ENCODE measurements at places on chromosomes 16 and 17.

DNA sequence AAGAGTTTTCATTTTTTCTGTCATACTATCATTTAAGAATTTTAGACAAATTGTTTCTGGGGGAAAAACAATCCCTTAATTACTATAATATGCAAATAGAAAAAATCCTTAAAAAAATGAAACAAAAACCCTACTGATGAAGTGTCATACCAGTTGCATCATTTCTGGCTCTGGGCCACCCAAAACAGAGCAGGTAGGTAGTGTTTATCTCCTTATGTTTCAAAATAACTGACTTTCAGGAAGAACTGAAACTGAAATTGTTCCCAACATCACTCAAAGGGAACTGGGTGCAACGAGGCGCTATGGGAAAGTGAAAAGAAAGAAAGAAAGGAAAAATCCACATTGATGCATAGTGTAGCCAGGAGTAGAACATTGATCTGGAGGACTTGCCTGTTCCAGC is 653.1 kb upstream of the SOX9 start:
- DNase-seq = no peak

- DNase-seq = no peak
Measured at GRCh38 chr17:57699751-57700219, 45.3 kb downstream of the CCDC182 start.

DNA sequence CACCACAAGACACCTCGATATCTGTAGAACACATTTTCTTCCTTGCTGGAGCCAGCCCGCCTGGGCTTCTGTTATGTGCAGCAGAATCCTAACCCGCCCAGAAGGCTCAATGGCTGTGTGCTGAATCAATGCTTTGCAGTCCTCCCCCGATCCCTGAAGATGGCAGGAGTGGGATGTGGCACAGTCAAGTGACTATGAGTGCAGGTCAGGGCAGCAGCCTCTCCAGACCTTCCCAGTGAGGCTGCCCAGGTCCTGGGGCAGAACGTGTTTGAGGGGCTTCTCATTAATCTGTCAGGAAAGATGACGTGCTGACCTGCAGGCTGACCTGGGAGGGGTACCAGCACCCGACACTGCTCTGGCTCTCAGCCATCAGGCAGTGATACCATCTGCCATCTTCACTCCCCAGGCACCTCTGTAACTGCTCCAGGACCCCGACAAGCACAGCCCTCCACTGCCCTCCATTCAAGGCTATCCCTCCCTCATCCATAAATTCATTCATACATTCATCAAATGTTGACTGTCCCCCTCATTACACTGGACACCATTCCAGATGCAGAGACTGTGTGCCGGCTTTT is 35.2 kb downstream of the LRRC75A start:
- no peak for DNase-seq

- no peak for DNase-seq
Measured at GRCh38 chr17:37841232-37841631, 83.0 kb upstream of the TBC1D3K start.

GRCh38 chr17:32933881-32934280 is 5.9 kb downstream of the TMEM98 start:
- DNase-seq = no peak

GRCh38 chr16:15443753-15444152 is 9.4 kb downstream of the BMERB1 start:
- no peak for DNase-seq

- no peak for DNase-seq
Measured at GRCh38 chr17:34424814-34425491, 61.9 kb upstream of the CCL1 start.

GRCh38 chr16:8806272-8806983 is 8.8 kb downstream of the PMM2 start:
- no peak for DNase-seq

- DNase-seq = no peak
Measured at GRCh38 chr16:27482397-27483087, 67.2 kb downstream of the GTF3C1 start.

GRCh38 chr16:28927815-28928214 is 2.8 kb upstream of the RABEP2 start:
- no peak for DNase-seq

GRCh38 chr17:19453296-19453695 is 42.3 kb downstream of the RNF112 start:
- DNase-seq = no peak

- peak; percentile 65 for DNase-seq
Measured at GRCh38 chr16:4115209-4115948, 863 bp downstream of the ADCY9 start.

DNA sequence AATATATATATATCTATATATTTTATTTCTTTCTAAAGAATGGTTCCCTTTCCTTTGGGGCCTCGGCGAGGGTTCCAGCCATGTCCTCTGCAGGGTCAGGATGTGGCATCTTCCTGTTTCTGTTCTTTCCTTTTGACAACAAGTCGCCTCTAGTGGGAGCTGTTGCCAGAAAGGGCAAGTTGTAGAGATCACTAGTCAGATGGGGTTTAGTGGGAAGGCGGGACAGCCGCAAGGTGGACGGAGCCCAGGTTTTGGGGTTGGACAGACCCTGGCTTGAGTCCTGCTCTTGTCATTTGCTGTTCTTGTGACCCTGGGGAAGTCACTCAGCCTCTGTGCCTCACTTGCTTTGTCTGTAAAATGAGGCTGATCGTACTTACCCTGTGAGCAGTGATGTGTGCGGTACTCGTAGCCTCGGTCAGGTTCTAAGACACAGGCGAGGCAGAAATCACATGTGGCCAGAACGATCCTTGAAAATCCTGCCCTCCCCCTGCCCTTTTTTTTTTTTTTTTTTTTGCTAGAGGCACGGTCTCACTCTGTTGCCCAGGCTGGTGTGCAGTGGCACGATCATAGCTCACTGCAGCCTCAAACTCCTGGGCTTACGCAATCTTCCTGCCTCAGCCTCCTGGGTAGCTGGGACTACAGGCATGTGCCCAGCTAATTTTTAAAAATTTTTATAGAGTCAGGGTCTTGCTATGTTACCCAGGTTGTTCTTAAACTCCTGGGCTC is 80.1 kb downstream of the ABCC6 start:
- no peak for DNase-seq

DNA sequence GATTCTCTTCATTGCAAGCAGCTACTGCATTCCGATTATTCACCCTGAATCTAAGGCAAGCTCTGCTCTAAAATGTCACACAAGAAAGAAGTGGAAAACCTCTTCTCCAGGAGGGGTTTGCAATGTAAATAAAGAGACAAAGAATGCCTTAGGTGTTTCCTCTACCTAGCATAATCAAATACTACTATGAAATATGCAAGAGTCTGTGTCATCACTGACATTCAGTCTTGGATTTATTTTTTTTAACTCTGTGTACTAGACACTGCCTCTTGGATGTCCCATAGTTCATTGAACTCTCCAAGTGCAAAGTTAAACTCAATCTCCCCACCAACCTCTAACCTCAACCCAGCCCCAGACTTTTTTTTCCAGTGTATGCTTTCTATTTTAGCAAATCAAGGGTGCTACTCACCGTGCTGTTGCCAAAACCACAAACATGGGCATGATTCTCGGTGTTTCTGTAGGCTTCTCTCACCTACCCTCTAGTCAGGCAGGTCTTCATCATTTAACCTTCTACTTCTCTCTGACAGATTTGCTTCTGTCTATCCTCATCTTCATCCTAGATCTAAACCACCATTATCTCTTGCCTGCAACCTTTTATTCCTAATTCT is 329.1 kb downstream of the CDH13 start:
- DNase-seq = no peak

DNA sequence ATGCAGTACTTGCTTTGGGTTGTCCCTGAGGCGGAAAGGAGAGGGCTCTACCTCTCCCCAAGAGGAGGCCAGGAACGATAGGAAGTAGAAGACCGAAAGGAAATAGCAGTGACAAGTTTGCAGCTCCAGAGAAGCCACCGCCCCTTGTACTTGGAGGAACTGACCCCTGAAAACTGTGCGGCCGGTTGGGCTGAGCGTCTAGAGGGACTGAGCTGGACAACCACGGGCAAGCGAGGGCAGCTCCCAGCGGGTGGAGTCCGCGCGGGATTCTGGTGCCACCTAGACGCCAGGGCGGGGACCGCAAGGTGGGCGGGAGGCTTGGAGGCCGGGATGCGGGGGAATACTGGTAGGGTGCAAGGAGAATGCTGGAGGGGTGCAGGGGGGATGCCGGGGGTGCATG is 1.3 kb upstream of the SLC6A4 start:
- DNase-seq = no peak

GRCh38 chr17:62085511-62086408 is 20.7 kb upstream of the MED13 start:
- peak; percentile 7 for DNase-seq

- DNase-seq = no peak
Measured at GRCh38 chr17:48198950-48199541, 91.5 kb downstream of the SNX11 start.

- DNase-seq = no peak
Measured at GRCh38 chr16:84414789-84415326, 46.5 kb downstream of the ATP2C2 start.

All from CD4-positive, alpha-beta T cell treated with Interleukin-6 for 4 hours (primary cell).